ENCODE measurements at places on chromosomes 7 and 10. TPM values are rescaled to one million over a fixed set of nuclear protein-coding genes. Genes with fewer than 3 reads are reported as not detected.

Gene C7orf33
- total RNA-seq = not detected

Gene LRRTM3
- total RNA-seq = not detected

Gene TYW1
- 17.4 TPM for total RNA-seq

Gene CYP2C9
- total RNA-seq = not detected

Gene NMT2
- total RNA-seq = 17.1 TPM

Gene WNT2
- under 0.01 TPM for total RNA-seq

Gene CYP3A7
- total RNA-seq = not detected

Gene ANKRD30A
- total RNA-seq = not detected

Gene OR2A5
- under 0.01 TPM for total RNA-seq
